AG04450 (cell line): ENCODE measurements at places on chromosomes 2 and 18.

DNA sequence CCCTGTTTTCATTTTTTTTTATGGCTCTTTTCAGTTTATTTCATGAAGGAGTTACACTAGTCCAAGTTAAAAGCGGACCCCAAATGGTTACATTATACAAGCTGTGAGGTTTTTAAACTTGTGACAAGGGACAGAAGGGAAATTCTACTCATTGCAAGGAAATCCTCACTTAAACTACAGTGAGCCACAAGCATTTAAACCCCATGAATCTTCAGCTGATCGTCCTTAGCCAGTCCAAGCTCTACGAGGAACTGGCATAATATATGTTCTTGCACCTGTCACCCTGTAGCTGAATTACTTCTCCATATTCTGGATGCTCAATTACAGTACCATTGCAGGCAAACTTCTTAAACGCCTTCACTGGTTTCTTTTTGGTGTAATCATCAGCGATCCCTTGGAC lies 64.5 kb downstream of the ASAP2 start:
- no peak for DNase-seq

- DNase-seq, result no peak
Measured at GRCh38 chr2:24891201-24891600, 28.8 kb downstream of the ADCY3 start.

- DNase-seq, result no peak
Measured at GRCh38 chr2:4140281-4140970, 437.1 kb downstream of the DCDC2C start.

DNA sequence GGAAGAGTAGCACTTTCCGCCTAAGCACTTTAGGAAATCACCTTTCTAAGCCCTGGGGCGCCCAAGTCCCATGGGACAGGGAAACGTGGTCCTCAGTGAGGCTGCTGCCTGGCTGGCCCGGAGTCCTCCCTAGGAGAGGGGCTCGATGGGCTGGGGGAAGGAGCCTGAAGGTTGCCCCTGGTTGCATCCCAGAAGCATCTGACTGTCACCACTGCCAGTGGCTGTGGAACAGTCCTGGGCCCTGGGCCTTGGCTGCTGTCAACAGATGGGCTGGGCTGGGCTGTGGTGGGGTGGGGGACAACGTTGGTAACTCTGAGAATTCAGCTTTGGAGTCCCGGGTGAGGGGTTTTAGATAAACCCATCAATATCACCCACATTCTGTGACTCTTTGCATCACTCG lies 22.5 kb downstream of the ASB1 start:
- DNase-seq, result no peak

DNA sequence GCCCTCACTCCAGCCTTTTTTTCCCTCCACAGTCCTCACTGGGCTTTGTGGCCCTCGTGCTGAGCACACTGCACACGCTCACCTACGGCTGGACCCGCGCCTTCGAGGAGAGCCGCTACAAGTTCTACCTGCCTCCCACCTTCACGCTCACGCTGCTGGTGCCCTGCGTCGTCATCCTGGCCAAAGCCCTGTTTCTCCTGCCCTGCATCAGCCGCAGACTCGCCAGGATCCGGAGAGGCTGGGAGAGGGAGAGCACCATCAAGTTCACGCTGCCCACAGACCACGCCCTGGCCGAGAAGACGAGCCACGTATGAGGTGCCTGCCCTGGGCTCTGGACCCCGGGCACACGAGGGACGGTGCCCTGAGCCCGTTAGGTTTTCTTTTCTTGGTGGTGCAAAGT lies 39.4 kb downstream of the STEAP3 start:
- no peak for DNase-seq

DNA sequence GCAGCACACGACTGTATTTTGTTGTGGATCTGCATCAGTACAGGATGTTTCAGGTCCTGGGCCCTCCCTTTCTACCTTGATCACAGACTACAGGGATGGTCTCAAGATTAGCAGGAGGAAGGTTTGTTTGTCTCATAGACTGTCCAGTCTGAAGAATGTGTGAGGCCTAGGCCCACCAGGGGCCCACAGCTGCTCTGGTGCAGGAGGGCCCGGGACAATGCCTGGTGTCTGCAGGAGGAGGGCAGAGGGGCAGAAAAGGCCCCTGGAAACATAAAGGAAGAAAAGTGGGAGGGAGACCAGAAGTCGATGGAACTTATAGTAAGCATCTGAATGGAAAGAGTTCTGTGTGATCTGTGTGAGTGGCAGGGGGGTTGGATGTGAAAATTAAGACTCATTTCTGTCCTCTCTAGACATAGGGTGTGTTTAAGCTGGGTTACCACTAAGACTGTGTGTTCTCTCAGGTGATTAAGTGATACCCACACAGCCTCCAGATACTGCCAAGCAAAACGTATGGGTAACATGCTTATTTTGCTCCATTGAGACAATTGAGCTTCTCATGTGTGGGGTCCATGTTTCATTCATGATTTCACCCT lies 33.4 kb upstream of the LPIN2 start:
- no peak for DNase-seq

- no peak for DNase-seq
Measured at GRCh38 chr18:47265197-47265596, 13.7 kb upstream of the SKOR2 start.

GRCh38 chr18:66511289-66511688 lies 92.6 kb downstream of the CDH19 start:
- DNase-seq, result no peak

DNA sequence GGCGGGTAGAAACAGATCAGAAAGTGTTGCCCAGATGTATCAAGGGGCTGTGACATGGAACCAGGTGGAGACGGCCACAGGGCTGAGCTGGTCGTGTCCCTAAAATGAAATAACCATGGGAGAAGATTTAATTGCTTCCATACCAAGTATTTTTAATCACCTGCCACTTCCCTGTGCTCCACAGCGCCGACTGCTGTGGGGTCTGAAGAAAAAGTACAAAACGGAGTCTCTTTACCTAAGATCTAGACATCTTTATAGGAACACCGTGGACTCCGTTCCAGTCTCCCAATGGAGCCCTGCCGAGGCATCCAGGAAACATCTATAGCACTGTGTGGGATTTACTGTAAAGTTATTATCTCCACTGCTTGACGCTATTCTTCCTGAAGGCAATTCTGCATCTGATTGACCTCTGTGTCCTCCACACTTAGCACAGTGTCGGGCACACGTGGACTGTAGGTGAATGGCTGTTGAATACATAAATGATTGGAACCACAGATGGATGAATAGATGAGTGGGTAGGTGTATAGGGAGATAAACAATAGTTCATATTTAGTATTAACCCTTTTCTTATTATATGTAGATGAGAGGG lies 21.6 kb upstream of the GYPC start:
- no peak for DNase-seq

DNA sequence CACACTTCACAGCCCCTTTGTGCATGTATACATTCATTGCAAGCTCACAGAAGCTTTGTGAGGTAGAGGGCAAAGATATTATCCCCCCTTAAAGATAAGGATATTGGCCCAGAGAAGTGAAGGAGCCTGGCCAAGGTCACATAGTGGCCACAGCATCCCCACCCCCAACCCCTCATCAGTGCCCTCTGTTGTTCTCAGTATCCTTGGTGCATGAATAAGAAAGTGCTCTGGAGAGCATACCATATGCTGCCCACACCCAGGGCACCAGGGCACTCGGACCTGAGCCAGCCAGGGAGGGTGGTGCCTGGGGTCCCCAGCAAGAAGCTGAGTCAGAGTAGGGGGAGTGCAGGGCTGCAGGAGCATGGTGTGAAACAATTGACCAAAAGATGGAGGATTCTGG lies 3.3 kb downstream of the DYSF start:
- DNase-seq, result no peak

- no peak for DNase-seq
Measured at GRCh38 chr2:188131281-188131680, 160.4 kb upstream of the GULP1 start.

DNA sequence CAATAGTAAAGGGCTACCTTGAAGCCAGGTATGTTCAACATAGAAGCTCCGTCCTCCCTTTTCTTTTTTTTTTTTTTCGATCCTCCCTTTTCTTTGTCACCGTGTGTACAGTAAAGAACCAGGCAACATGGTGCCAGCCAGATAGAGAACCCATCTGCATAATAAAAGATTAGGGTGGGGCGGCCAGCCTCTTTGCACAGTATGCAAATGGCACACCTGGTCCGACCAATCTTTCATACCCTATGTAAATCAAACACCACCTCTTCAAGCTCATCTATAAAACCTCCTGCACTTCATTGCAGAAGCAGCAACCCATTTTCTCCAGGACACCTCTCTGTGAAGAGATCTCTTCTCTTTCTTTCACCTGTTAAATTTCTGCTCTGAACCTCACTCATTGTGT lies 7.3 kb upstream of the WDR33 start:
- DNase-seq, result no peak

DNA sequence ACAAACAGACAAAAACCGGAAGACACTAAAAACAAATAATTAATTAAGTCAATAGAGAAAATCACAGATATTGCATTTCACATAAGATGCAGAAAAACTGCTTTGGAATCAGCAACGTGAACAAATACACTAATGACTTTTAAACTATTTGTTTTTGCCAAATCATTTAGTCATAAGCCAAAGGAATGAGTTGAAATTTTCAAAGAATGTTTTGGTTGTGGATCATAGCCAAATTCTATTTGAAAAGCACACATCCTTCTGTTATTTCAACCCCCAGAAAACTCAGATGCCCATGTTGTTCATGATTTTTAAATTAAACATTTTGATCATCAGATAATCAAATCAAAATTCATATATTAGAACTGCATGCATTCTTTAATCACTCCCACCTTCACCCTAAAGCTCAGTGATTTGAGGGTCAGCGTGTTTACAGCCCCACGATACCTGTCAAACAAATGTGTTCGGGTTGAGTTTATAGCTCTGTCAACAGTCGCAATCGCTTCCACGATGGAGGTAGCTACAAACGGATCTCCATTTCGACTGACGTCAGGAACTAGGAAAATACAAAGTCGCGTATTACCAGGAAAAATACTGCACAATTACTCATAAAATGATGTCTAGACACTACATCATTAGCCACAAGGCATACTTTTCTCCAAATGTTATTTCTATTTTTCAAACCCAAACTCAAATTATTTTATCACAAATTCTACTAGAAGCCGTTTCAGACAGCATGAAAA lies 90.2 kb downstream of the PXDN start:
- DNase-seq, result peak; percentile 54

GRCh38 chr18:73047688-73048087 lies 179.9 kb upstream of the NETO1 start:
- DNase-seq, result no peak

GRCh38 chr2:123468071-123468470 lies 557.0 kb upstream of the CNTNAP5 start:
- DNase-seq, result no peak

DNA sequence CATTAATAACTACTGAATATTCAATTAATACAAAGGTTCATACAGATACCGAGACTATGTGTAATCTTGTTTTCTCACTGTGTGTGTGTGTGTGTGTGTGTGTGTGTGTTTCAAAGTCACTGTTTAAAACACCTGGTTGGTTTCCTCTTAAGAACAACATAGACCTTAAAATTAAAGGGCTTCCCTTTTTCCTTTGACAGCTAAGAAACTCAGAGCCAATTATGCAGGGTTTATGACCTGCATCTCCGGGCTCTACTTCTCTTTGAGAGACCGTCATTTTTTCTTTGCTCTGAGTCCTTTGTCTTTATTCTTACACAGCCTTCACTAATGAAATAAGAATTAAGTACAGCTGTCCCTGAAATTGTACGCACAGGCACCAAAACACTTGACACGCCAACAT lies 145.6 kb downstream of the HDAC4 start:
- DNase-seq, result no peak

GRCh38 chr2:69306393-69306821 lies 80.6 kb downstream of the GFPT1 start:
- DNase-seq, result no peak

- DNase-seq, result no peak
Measured at GRCh38 chr2:3302751-3303582, 74.7 kb downstream of the EIPR1 start.

- DNase-seq, result no peak
Measured at GRCh38 chr2:203688798-203689197, 17.6 kb upstream of the CD28 start.

GRCh38 chr2:218427741-218428140 lies 8.8 kb downstream of the VIL1 start:
- no peak for DNase-seq

DNA sequence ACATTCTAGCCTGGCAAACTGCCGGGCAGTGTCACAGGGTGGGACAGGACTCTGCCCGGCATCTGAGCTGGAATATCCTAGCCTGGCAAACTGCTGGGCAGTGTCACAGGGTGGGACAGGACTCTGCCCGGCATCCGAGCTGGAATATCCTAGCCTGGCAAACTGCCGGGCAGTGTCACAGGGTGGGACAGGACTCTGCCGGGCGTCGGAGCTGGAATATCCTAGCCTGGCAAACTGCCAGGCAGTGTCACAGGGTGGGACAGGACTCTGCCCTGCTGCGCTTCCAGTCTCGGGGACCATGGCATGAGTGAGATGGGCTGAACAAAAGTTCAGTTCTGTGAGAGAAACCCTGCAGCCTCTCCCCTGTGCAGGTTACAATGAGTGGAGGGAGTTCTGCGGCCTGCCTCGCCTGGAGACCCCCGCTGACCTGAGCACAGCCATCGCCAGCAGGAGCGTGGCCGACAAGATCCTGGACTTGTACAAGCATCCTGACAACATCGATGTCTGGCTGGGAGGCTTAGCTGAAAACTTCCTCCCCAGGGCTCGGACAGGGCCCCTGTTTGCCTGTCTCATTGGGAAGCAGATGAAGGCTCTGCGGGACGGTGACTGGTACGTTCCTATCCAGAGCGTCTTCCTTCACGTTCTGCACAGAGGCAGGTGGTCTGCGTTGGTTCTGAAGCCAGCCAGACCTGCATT lies 80.3 kb downstream of the TPO start:
- DNase-seq, result no peak

GRCh38 chr2:160251569-160251968 lies 51.5 kb upstream of the ITGB6 start:
- no peak for DNase-seq

GRCh38 chr18:72541871-72542332 lies 2.2 kb downstream of the CBLN2 start:
- no peak for DNase-seq

GRCh38 chr2:195238379-195238778 lies 418.6 kb upstream of the SLC39A10 start:
- DNase-seq, result no peak

DNA sequence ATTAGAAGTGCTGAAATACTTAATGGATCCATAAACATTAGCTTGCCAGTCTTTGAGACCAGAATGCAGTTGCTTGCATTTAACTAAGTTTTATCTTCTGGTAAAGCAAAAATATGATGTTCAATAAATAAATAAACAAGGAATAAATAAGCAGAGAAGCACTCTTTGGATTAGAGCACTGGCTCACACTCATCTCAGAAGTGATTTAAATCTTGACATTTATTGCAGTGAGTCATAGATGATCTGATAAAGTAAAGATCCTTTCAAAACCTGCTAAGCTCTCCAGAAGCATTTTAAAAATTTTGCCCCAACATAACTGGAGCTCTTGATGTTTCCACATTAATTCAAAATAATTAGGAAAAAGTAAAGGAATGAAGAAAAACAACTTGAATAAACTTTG lies 66.8 kb downstream of the KYNU start:
- no peak for DNase-seq

- no peak for DNase-seq
Measured at GRCh38 chr2:72185206-72185605, 37.5 kb upstream of the CYP26B1 start.
